ENCODE measurements at places on chromosomes 6 and 20.

DNA sequence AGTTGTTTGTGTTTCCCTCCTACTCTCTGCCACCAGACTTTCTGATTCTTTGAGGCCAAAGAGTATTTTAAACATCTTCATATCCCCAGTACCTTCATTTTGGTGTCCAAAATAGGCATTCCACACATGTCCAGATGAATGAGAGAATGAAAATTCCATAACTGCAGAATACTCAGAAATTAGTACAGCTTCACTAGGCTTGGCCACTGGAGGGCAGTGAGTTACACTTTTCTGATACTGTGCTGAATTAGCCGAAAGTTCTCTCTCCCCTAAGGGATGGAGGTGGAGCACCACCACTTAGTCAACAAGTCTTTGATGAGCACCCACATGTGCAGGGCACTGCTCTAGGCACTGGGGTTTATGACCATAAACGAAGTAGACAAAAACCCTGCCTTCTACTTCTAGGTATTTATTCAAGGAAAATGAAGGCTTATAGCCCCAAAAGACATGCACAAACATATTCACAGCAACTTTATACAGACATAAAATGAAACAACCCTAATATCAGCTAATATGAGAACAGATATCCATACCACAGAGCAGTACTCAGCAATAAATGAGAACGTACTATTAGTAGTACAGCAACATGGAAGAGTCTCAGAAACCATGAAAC is 46.1 kb upstream of the TMEM217 start:
- DNase-seq, result no peak

DNA sequence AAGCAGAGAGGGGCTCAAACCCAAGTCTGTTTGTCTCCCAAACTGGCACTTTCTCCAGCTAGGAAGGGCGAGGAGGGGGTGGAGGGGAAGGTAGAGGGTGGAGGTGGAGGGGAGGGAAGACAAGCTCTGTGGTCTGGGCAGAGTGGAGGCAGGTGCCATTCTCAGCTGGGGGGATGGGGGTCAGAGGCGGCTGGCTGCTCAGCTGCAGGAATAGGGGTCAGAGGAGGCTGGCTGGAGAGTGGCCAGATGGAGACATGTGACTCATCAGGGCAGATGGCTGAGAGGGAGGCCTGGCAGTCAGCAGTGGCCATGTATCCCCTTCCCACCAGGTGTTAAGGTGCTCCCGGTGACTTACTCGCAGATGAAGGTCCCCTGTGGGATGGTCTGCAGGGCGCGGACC is 3.5 kb upstream of the SLC44A4 start:
- no peak for DNase-seq

GRCh38 chr6:169079650-169080049 is 174.0 kb downstream of the THBS2 start:
- DNase-seq, result no peak

- no peak for DNase-seq
These were observed 8.2 kb upstream of the BAG2 start for GRCh38 chr6:57163956-57164355.

- no peak for DNase-seq
These were observed 433.3 kb downstream of the UTRN start for GRCh38 chr6:144718431-144718830.

DNA sequence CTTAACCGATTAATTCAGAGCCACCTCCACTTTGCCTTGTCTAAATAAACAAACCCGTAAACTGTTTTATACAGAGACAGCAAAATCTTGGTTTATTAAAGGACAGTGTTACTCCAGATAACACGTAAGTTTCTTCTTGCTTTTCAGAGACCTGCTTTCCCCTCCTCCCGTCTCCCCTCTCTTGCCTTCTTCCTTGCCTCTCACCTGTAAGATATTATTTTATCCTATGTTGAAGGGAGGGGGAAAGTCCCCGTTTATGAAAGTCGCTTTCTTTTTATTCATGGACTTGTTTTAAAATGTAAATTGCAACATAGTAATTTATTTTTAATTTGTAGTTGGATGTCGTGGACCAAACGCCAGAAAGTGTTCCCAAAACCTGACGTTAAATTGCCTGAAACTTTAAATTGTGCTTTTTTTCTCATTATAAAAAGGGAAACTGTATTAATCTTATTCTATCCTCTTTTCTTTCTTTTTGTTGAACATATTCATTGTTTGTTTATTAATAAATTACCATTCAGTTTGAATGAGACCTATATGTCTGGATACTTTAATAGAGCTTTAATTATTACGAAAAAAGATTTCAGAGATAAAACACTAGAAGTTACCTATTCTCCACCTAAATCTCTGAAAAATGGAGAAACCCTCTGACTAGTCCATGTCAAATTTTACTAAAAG is 2.7 kb downstream of the FOXC1 start:
- DNase-seq, result no peak

DNA sequence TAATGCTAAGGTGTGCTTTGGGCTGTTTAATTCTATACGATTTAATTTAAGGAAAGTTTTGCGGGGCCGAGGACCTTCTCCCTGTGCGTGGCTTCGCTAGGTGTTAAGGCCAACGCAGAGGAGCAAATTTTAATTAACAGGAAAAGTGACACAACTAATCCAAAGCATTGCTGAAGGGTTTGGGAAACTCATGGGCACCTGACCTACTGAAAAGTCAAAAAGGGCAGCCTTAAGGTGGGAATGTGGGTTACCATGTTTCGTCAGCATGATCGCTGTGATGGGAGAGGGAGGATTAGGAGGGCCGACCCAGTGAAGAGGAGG is 415 bp upstream of the CUL9 start:
- DNase-seq, result no peak

- no peak for DNase-seq
These were observed 5.5 kb downstream of the OGFRL1 start for GRCh38 chr6:71294121-71294523.

GRCh38 chr20:47610247-47610944 is 108.7 kb downstream of the NCOA3 start:
- peak; percentile 68 for DNase-seq

- DNase-seq, result no peak
These were observed 5.9 kb upstream of the NUP153 start for GRCh38 chr6:17712576-17712975.

DNA sequence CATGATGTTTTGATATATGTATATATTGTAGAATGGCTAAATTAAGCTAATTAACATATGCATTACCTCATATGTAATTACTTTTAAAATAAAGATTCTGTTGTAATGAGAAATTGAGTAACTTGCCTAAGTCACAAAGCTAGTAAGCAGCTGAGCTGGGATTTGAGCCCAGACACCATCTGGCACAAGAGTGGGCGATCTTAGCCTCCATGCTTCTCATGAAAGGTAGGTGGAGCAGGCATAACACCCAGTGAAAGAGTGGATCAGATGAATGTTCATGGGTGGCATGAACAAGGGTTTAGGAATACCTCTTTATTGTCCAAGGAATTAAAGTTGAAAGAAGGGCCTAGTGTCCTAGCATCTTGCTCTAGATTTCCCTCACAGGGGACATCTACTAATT is 365.4 kb downstream of the TFAP2B start:
- DNase-seq, result no peak

- DNase-seq, result no peak
These were observed 630 bp downstream of the PPP2R5D start for GRCh38 chr6:42984924-42985475.

All from stimulated activated CD4-positive, alpha-beta T cell treated with anti-CD3 and anti-CD28 coated beads, Interleukin-15, amount 100 ng/mL, for 48 hours (primary cell).